ENCODE measurements at places on chromosomes 7 and 10.
A peak's percentile ranks its signal among the peaks of the same experiment; 100 is the strongest.

GRCh38 chr10:111360260-111360925 is 283.6 kb downstream of the ADRA2A start:
- DNase-seq, result peak; percentile 17

- DNase-seq, result peak; percentile 72
Measured at GRCh38 chr10:87844837-87845623, 18.3 kb downstream of the KLLN start.

GRCh38 chr10:50794490-50794889 is 54.8 kb downstream of the ASAH2B start:
- no peak for DNase-seq

- DNase-seq, result no peak
Measured at GRCh38 chr7:27397503-27397902, 154.9 kb downstream of the EVX1 start.
